ENCODE measurements at places on chromosomes 5 and 9.

- peak; percentile 49 for DNase-seq
These were observed 49.5 kb downstream of the C5orf22 start for GRCh38 chr5:31581498-31582099.

DNA sequence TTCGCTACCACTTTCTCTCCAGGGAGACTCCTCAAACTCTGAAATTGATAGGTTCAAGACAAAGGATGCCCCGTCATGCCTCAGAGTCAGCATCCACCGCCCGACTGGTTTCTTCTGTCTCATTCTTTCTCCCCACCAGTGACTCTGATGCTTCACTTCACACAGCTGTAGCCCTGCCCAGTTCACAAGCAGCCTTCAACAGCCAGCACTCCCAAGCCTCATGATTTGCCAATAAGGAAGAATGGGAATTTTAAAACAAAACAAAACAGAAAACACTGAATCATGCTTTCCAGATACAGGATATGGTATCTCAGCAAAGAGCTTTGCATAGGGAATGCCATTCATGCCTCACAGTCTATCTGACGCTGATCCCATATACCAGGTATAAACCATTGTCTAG lies 371.2 kb upstream of the RORB start:
- no peak for DNase-seq

DNA sequence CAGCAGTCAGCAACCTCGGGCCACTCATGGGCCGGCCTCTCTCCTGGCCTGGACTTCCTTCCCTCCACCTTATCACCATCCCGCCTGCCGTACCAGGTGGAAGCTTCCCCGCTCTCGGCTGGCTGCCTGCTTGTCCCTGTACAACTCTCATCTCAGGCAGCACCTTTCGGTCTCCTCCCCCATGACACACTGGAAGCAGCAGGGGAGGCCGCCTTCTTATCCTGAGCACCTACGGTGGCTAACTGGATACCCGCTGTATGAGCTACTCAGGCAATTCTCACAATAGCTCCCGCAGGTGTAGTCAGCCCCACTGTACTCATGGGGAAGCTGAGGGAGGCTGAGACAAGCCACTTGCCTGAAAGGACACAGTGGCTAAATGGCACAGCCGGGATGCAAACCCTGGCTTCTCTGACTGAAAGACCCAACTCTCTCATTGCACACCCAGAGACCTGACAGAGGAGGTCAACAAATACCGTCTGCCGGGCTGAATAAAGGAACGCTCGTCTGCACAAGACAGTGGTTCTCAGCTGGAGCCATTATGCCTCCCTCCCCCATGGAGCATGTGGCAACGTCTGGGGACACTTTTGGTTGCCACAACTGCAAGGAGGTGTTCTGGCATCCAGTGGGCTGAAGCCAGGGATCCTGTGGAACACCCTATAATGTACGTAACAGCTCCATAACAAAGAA lies 9.6 kb downstream of the STK10 start:
- no peak for DNase-seq

GRCh38 chr5:150529555-150529954 lies 21.6 kb downstream of the NDST1 start:
- DNase-seq, result no peak

DNA sequence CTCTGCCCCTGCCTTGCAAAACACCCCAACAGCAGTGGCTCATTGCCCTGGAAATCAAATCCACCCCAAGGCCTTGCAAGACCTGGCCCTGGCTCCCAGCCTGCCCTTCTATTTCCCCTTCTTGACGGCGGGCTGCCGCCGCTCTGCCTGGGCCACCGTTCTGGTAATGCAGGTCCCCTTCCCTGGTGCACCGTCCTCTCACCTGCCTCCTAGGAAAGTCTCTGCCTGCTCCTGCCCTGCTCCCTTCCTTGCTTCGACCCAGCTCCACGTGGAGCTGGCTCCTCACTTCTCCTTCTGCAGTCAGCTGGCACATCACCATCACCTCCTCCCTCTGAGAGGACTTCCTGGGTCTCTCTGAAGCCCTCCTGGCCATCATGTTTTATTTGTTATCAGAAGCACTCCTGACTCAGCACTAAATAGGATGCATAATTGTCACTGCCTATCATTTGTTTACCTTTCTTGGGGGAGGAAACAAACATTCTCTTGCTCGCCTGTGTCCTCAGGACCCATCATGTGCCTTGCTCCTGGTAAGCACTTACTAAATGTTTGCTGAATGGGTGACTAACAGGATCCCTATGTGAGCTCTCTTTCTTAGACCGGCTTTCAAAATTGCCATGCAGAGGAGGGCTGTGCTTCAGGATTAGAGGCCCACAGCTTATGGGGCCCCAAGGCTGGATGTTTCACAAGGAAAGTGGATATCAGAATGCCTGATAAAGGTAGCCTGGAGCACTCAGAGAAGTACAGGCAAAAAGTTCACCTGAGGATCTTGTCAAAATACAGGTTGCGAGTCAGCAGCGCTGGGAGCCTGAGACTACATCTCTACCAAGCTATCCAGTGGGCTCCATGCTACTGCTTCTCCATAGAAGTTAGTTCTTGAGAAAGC lies 19.6 kb upstream of the C5orf47 start:
- DNase-seq, result no peak

DNA sequence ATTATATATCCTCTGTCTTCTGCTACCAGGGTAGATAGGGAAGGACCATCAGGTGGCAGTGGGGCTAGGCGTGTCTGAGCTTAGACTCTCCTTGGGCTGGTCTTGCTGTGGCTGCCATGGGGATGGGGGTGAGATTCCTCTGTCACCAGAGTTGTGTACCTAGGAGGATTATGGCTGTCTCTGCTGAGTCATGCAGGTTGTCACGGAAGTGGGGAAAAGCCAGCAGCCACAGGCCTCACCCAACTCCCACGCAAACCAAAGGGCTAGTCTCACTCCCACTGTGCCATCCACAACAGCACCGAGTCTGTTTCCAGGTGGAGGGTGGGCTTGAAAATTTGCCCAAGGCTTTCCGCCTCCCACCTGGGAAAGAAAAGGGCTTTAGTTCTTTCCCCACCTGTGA lies 476.1 kb downstream of the CYLC2 start:
- no peak for DNase-seq

DNA sequence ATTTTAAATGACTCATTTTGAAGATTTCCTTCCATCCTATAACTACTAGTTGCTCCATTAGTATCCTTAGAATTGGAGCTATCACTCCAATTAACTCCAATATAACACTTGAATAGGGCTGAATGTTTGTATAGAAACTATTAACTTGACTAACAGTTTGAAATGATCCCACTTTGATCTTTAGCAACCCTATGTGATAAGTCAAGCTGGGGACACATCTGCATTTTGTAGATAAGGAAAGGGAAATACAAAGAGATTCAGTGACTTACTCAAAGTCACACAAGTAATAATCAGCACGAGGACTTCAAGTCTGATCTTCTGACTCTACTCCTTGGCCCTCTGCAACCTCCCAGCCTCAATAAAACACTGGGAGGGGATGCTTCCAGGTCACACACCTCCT lies 101.1 kb downstream of the TMEM215 start:
- DNase-seq, result no peak

DNA sequence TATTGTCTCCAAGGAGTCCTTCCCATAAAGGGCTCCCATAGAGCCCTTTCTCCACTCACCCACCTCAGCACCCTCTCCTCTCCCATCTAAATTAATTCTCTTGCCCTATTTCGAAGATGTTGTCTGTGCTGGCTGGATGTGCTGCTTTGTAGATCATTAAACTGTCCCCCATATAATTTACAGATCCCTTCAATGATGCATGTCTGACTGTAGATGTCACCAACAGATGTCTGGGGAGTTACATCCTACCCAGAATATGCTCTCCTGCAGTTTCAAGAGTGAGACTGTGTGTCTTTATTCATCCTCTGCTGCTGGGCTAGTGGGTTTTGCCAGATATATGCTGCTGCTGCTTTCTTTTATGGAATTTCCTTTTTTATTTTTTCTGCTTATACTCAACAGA lies 351.2 kb downstream of the MLLT3 start:
- DNase-seq, result no peak

Measured in SJCRH30 (cell line).